ENCODE measurements at places on chromosomes 7 and 10. TPM values are rescaled to one million over a fixed set of nuclear protein-coding genes. Genes with fewer than 3 reads are reported as not detected.

ACTL6B gene
- 107 TPM for total RNA-seq

EBF3 gene
- total RNA-seq: 0.31 TPM

MGAM2 gene
- 0.31 TPM for total RNA-seq

GRK5 gene
- total RNA-seq: 14.7 TPM

LRGUK gene
- total RNA-seq: 11.3 TPM

ACSM6 gene
- total RNA-seq: not detected

SLC29A3 gene
- total RNA-seq: 2.8 TPM

APBB1IP gene
- total RNA-seq: 1.3 TPM

BAMBI gene
- total RNA-seq: 1.9 TPM

Data from parietal lobe (tissue), 2 donors.